ENCODE measurements at places on chromosomes 6 and 20. TPM values are rescaled to one million over a fixed set of nuclear protein-coding genes. Genes with fewer than 3 reads are reported as not detected.

HLA-DOB gene
- 231 TPM for polyA plus RNA-seq

CDH4 gene
- polyA plus RNA-seq, result not detected

DNA sequence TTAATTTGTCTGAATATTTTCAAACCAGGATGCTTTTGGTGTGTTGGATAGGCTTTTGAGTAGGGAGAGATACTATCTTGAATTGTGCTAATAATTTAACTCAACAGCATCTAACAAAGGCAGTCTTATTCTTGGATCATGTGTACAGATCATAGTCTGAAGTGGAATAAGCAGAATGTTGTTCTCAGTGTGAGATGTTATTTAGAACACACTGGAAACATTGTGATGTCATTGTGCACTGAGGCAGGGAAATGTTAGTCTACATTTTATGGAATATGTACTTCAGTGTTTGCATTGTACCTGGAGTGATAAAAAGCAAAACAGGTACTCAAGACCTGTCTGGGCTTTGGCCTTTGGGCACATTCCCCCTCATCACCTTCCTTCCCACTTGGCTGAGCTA lies 35.0 kb downstream of the RNF144B start:
- DNase-seq, result no peak

- no peak for DNase-seq
Measured at GRCh38 chr6:119575721-119576120, 226.2 kb upstream of the MAN1A1 start.

- no peak for DNase-seq
Measured at GRCh38 chr6:43264599-43265145, 21.4 kb downstream of the TTBK1 start.

GRCh38 chr6:155077784-155078183 lies 82.7 kb downstream of the TIAM2 start:
- DNase-seq, result no peak

- no peak for DNase-seq
Measured at GRCh38 chr20:50335866-50336265, 145.2 kb downstream of the CEBPB start.

WFDC10B gene
- polyA plus RNA-seq, result not detected

DNA sequence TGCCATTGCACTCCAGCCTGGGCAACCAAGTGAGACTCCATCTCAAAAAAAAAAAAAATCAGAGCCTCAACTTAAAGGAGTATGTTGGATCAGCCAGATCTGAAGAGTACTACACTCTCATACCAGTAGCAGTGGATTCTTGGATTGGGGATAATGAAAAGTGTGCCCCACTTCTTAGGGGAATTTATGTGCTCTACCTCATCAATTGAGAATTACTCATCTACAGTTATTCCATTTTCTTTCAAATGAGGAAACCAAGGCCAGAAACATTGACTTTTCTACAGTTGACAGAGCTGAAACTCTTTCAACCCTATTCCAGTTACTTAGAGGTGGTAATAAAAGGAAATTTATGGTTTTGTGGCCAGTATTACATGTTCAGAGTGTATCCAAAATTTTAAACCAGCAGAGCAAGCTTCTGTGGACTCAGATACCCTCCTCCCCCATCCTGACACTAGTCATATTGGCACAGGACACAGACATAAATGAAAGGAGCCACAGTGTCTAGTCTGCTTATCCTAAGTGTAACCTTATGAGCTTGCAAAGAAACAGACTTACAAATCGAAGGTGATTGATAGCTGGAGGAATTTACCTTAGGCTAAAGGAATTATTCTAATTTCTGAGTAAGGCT lies 51.2 kb downstream of the ORC3 start:
- DNase-seq, result no peak

- no peak for DNase-seq
Measured at GRCh38 chr6:54598787-54599313, 247.7 kb upstream of the FAM83B start.

HNF4A gene
- polyA plus RNA-seq, result not detected

GRCh38 chr6:79981652-79982051 lies 22.8 kb upstream of the TTK start:
- no peak for DNase-seq

- no peak for DNase-seq
Measured at GRCh38 chr20:24796236-24796635, 152.8 kb upstream of the CST7 start.

GFRAL gene
- not detected for polyA plus RNA-seq

GRCh38 chr6:21395121-21395520 lies 198.4 kb upstream of the SOX4 start:
- DNase-seq, result no peak

DNA sequence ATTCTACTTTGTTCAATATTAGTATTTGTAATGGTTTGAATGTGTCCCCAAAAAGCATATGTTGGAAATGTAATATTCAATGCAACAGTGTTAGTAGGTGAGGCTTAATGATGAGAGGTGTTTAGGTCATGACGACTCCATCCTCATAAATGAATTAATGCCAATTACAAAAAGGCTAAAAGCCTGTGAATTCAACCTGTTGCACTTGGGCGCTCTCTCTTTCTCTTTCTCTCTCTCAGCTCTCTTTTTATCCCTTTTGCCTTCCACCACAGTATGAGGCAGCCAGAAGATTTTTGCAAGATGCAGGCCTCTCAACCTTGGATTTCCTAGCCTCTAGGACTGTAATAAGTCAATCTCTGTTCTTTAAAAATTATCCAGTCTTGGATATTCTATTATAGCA lies 34.6 kb downstream of the PSMB9 start:
- DNase-seq, result no peak

All from B cell (primary cell).